ENCODE measurements at places on chromosomes 6 and 20.
A peak's percentile ranks its signal among the peaks of the same experiment; 100 is the strongest.

DNA sequence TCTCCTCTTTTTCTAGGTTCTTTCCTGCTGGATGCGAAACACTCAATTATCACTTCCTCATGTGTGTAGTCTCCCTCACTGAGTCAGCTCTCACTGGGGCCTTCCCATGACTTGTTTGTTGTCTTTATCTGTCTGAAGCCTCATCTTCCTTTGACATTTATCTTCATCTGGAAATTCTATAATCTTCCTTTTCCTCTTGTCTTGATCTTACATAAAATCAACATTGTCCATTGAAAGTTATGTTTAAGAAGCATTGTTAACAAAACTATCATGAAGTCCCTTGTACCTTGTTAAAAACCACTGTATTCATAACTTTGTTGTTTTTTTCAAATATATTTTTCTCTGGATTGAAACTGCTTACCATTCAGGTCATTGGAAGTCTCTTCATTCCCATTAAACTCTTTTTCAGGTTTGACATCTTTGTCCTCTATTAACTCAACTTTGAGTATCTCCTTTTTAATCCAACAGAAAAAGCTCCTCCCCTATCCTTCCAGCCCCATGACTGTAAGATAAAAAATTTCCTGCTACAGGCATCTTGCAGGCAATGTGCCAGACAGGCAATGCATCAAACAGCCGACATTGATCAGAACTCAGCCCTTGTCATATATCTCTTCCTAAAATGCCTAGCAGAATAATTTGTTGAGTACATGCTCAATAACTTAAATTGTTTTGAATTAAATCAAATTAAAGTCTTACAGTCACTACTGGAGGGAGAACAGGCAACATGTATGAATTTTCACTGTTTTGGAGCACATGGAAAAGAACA lies 34.8 kb downstream of the MYLIP start:
- no peak for DNase-seq

DNA sequence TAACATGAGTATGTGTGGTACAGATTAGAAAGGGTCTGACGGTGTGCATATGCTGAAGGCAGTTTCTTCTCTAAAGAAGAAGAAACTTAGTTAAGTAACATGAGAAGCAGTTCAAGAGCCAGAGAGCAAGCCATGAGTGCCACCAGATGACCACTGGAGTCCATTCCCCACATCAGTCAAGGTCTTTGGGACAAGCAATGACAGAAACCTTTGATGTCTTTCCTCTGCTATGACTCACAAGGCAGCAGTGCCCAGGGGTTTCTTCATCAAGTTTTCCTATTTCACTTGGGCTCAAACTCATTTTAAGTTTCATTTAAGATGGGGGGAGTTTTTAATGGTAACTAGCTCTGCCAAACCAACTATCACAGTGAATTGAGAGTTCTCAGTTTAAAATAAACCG lies 303.8 kb upstream of the TBX18 start:
- no peak for DNase-seq

GRCh38 chr6:132715204-132715603 lies 1.3 kb upstream of the VNN1 start:
- DNase-seq = peak; percentile 69

- DNase-seq = no peak
Observed at GRCh38 chr6:137973201-137973600, 106.1 kb downstream of the TNFAIP3 start.

DNA sequence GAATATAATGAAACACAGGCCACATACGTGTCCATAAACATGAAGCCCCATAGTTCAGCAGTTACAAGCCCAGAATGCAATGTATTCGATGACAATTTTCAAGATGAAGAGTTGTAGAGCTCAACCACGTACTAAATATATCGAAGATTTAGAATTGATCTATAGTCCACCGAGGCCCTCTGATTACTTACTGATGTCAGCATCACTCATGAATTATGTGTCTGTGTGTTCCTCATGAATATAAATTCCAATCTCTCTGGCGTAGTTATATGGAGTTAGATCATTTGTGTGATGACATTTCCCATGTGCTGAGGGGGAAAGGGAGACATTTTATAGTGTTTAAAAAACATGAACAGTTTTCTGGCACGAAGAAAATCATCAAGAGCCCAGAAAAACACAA lies 97.5 kb downstream of the PFDN4 start:
- no peak for DNase-seq

GRCh38 chr6:25670208-25670607 lies 18.2 kb downstream of the SCGN start:
- no peak for DNase-seq

DNA sequence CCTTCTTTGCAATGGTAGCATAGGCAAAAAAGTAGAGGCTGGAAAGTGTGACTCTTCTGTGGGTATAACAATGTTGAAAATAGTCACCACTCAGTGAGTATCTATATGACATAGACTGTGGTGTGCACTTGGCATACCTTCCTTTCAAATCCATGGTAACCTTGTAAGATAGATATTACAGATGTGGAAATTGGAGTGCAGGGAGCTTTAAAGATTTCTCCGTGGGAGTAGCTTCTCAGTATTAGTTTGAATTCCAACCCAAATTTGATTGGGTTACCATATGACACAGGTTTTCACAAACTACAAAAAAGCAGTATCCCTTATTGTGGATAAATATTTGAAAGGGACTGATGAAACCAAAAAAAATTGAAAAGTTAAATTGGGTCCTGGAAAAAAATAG lies 163.8 kb downstream of the CLVS2 start:
- DNase-seq = no peak

DNA sequence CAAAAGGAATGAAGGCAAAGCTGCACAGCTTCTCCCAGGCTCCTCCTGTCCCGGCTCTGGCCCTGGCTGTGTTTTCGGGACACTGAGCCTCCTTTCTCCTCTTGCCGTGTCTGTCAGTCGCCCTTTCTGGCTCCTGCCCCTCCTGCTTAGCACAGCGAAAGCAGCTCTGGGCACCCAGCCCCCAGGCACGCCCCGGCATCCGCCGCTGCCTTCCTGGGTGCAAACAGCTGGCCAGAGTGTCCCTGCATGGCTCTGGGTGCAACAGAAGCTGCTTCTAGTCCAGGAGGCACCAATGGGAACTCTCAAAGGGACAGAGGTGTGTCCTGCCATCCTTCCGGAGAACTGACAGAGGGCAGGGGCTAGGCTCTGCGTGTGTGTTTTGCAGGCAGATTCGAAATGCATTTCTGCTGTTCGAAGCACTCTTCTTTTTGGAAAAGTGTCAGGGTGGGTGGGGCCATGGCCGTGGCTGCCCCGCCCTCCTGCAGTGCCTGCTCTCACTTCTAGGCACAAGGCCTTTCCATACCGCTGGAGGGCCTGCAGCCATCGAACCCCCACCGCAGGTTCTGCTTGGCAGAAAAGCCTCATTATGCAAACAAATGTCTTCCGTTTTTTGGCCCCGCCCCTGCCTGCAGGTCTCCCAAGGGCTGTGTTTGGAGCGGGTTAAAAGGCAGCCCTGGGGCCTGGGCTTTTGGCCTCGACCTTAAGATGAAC lies 15.5 kb downstream of the COL9A3 start:
- DNase-seq = no peak

- DNase-seq = no peak
Observed at GRCh38 chr6:12353731-12354130, 63.6 kb downstream of the EDN1 start.

GRCh38 chr6:13026557-13026956 lies 301.8 kb downstream of the TBC1D7 start:
- no peak for DNase-seq

GRCh38 chr6:101086473-101086872 lies 205.3 kb upstream of the ASCC3 start:
- DNase-seq = no peak
